ENCODE measurements at places on chromosomes 3 and 15. TPM values are rescaled to one million over a fixed set of nuclear protein-coding genes. Genes with fewer than 3 reads are reported as not detected.

KIF15 gene
- 4.9 TPM for total RNA-seq

TLR9 gene
- not detected for total RNA-seq

MESP2 gene
- not detected for total RNA-seq

GRCh38 chr3:58722561-58722960 lies 56.0 kb upstream of the FAM3D start:
- DNase-seq, result no peak

- peak; percentile 39 for DNase-seq
These were observed 48.7 kb downstream of the CNOT10 start for GRCh38 chr3:32733631-32734229.

DNA sequence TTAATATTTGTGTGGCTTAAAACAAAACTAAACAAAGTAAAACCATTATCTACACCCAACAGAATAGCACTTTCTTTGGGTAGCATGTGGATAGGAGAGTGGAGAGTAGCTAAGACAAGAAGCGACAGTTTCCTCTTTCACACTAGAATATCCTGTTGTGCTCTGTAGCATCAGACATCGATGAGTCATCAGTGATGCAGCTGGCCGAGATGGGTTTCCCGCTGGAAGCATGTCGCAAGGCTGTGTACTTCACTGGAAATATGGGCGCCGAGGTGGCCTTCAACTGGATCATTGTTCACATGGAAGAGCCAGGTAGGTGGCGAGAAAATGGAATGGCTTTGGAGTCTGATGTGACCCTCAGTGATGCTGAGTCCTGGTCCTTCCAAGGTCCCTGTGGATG lies 108.1 kb downstream of the USP13 start:
- no peak for DNase-seq

GRCh38 chr15:93026380-93026817 lies 62.6 kb downstream of the RGMA start:
- no peak for DNase-seq

All from HT-29 (cell line).